CD8-positive, alpha-beta memory T cell (primary cell): ENCODE measurements at places on chromosomes 1 and 21.

DNA sequence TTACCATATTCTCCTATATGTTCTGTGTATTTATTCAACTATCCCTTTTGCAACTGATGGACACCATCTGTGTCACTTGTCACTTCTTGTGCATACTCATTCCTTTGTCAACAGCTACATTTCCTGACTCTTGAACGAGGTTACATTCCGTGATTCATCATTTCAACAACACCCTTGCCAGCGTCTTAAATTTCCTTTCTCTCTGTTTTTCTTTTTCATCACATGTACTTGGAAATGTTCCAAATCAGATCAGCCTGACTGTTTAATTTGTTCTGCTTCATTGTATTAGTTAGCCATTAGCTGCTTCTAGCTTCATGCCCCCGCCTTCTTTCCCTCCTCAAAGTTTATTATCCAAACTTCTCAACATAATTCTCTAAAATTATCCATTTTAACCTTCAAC, 173.0 kb downstream of the ADGRL4 start:
- DNase-seq, result no peak

DNA sequence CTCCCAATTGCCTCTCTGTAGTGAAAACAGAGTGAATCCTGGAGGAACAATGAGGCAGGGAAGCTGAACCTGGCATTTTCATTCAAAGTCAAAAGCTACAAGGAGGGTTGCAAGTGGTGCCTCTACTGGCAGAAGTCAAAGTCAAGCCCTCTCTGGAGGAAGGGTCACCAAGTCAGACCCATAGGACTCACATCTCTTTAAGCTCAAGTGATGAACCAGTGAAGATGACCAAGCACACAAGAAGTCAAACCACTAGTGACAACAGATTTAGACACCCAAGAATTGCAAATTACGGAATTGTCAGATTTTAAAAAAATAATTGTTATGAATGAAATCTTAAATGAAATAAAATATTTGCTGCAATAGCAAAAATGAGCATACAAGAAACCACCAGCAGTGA, 81.1 kb upstream of the ATP1B1 start:
- no peak for DNase-seq

GRCh38 chr1:151568626-151569088, 28.5 kb downstream of the TUFT1 start:
- peak; percentile 55 for DNase-seq

DNA sequence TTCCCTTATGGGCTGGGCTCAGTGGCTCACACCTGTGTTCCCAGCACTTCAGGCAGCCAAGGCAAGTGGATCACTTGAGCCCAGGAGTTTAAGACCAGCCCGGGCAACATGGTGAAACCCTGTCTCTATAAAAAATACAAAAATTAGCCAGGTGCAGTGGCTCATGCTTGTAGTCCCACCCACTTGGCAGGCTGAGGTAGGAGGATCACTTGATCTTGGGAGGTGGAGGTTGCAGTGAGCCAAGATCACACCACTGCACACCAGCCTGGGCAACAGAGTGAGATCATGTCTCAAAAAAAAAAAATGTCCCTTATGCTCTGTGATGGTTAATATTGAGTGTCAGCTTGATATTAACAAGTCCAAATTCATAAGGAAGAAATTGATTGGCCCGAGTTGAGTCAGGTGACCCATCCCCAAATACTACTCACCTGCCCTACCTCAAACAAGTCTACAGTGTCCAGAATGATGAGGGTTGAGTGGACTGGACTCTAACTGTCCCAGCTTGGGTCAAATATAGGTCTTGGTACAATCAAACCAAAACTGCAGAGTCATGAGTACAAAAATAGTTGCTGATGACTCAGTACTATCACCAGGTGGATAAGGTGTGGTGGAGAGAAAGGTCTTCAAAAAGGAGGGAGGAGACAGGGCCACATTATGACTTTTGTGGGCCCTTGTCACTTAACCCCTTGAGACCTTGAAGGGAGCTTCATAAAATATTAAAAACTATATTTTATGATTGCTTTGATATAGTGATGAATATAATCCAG, 161.0 kb downstream of the ZNF326 start:
- no peak for DNase-seq

- DNase-seq, result no peak
Observed at GRCh38 chr1:47228644-47229030, 3.4 kb downstream of the TAL1 start.

- no peak for DNase-seq
Observed at GRCh38 chr1:172893146-172893841, 157.4 kb downstream of the TNFSF18 start.

DNA sequence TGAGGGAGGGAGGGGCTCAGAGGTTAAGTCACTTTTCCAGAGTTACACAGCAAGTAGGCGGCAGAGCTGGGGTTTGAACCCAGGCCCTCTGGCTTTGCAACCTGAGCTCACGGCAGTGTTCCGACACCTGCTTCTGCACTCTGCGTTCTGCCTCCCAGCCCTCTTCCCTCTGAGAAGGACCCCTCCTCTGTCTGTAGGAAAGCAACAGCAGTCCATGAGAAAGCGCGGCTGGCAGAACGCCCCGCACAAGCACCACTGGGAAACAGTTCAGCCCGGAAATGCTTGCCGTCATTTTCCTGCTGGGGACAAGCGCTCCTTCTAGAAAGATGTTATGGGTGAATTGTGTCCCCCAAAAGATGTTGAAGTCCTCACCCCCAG, 241.1 kb downstream of the NPHP4 start:
- DNase-seq, result no peak

GRCh38 chr1:54342288-54342687, 63.9 kb downstream of the SSBP3 start:
- DNase-seq, result no peak

GRCh38 chr21:17725339-17725738, 93.8 kb downstream of the C21orf91 start:
- no peak for DNase-seq

DNA sequence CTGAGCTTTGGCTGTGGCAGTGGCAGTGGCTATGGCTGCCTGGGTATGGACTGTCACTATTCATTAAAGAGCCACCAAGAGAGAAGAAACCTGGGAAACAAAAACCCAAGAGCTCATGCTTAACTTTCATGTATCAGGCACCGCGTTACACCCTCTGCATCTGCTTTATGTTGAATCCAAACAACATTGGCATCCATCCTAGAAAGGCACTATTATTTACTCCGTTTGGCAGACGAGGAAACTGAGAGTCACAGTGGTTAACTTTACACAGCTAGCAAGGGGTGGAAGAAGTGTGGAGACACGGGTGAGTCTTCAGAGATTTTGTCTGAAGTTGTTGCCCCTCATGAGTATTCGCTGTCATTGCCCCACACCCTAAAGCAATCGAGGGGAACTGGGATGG, 63.8 kb downstream of the PLXNA2 start:
- DNase-seq, result no peak

GRCh38 chr21:42623694-42624093, 29.7 kb upstream of the PDE9A start:
- DNase-seq, result no peak

GRCh38 chr1:161506336-161507223, 1.3 kb downstream of the FCGR2A start:
- DNase-seq, result no peak

DNA sequence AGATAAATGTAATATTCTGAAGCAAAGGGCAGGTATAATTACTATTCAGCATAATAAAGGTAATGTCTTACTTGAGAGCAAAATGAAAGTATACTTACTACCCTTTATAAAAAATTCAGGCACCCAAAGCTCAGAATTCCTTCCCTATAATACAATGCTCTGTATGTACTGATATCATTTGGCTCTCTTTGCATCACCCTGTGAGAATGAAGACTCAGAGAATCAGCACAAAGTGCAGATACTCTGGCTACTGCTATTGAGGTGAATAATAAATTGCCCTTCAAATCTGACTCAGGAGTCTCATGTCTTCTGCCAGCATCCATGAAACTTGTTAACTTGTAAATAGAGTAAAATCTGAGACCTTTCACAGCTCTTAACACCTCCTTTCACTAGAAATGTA, 108.5 kb upstream of the KCTD3 start:
- no peak for DNase-seq

GRCh38 chr1:13549521-13549920, 34.1 kb upstream of the PDPN start:
- DNase-seq, result no peak

- DNase-seq, result no peak
Observed at GRCh38 chr1:183975651-183976050, 61.9 kb downstream of the COLGALT2 start.

DNA sequence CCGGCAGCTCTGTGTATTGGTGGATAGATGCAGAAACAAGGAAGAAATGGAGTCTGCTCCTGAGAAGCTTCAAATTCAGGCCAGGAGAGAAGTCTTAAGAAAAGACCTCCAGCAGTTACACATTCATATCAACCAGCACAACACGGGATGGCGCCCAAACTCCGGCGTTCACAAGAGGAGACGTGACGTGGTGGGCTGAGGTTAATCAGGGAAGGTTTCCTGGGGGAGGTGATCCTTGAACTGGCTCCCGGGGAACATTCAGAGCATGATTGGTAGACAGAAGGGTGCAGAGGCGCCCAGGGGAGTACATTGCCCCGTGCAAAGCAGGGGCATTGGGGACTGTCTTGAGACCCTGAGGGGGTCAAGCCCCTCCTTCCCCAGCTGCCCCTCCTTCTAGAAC, 27.7 kb upstream of the SPSB1 start:
- no peak for DNase-seq

GRCh38 chr1:25065795-25066238, 135.7 kb upstream of the RUNX3 start:
- peak; percentile 58 for DNase-seq

DNA sequence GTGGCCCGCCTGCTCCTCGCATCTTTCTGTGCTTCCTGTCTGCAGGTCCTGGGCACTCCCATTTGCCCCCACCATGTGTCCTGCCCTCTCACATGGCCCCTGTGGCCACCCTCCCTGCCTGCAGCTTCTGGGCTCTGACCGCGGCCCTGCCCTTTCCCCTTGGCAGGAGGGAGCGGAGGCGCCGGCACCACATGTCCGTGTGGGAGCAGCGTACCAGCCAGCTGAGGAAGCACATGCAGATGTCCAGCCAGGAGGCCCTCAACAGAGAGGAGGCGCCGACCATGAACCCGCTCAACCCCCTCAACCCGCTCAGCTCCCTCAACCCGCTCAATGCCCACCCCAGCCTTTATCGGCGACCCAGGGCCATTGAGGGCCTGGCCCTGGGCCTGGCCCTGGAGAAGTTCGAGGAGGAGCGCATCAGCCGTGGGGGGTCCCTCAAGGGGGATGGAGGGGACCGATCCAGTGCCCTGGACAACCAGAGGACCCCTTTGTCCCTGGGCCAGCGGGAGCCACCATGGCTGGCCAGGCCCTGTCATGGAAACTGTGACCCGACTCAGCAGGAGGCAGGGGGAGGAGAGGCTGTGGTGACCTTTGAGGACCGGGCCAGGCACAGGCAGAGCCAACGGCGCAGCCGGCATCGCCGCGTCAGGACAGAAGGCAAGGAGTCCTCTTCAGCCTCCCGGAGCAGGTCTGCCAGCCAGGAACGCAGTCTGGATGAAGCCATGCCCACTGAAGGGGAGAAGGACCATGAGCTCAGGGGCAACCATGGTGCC, 249.1 kb downstream of the CACNA1E start:
- DNase-seq, result no peak

DNA sequence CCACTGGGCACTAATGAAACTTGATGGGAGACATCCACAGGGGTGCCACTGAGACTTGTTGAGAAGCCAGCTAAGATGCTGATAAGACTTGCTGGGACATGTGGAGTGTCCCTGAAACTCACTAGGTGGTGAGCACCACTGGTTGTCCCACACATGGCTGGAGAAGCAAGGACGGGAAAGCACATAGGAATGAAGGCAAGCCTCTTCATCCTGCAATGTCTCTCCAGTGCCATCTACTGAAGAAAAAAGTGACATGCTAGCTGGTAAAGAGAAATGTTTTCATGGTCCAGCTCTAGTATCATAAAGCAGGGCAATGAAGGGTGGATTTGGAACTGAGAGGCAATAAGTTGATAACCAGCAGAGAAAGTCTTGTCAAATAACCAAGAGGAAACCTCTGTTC, 283.0 kb downstream of the PAPPA2 start:
- no peak for DNase-seq

DNA sequence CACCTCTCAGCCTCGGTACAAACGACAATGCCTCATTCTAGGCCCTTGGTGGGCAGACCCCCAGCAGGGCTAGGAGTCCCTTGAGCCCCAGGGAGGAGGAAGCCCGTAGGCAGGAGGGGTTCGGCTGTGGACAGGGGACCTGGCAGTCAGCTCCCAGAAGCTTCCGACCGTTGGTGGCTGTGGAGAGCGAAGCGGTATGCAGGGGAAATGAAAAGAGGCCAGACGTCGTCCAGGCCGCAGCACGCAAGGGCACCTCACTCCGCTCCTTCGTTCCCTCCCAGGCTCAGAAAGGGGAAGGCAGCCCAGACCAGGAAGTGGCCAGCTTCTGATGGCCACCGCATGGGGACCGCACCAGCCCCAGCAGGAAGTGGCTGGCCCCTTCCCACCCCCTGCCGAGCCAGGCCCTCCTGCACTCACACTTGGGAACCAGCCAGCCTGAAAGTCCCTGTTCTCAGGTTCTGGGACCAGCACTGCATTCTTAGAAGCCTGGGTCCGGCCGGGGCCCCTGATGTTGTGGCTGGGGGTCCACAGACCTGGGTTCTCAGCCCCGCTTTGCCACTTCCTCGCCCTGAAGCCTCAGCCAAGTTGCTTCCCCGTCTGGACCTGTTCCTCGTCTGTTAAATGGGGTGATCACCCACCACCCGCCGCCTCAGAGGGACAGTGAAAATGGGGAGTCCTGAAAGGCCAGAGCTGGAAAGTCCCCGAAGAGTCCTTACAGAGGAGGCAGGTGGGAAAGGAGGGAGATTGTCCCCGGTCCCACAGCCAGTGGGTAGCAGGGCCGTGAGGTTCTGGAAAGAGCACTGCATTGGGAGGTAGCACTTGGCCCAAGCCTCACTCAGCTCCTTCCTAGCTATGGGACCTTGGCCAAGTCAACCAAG, 104.0 kb upstream of the RUNX3 start:
- peak; percentile 19 for DNase-seq

GRCh38 chr1:228471762-228472398, 15.3 kb upstream of the RNF187 start:
- peak; percentile 24 for DNase-seq

- no peak for DNase-seq
Observed at GRCh38 chr1:43267291-43267805, 2.4 kb upstream of the TMEM125 start.
